ENCODE measurements at places on chromosomes 6 and 20.

DNA sequence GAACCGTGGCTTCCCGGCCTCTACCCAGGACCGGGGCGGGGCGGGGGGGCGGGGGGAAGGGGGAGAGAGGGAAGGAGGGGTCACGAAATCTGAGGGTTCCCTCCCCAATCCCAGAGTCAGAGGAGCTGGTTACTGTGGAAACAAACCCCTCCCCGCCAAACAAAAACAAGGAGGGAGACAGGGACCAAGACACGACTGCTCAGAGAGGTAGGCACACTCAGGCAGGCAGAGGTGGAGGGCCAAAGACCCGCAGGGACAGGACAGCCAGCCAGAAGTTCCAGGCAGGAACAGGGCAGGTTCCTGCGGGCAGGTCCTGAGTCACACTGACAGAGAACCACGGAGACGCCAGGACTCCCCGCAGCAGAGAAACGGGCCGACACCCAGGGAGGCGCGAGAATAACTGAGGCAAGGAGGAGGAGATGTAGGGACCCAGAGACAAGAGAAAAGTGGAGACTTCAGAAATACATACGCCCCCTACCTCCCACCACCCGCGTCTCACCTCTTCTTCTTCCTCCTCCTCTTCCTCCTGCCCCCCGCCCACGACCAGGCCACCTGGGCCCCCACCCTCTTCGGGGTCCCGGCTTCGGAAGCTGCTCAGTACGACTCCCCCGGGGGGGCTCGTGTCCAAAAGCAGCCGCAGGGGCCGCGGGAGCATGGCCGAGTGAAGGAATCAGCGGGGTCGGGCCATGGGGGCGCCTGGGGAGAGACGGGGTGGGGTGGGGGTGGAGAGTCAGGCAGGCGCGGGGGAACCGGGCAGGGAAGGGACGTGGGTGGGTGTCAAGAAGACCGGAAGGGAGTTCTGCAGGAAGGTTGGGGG, 578 bp downstream of the RGL2 start:
- peak; percentile 87 for DNase-seq

GRCh38 chr6:53059648-53060589, 5.3 kb upstream of the FBXO9 start:
- peak; percentile 24 for DNase-seq

DNA sequence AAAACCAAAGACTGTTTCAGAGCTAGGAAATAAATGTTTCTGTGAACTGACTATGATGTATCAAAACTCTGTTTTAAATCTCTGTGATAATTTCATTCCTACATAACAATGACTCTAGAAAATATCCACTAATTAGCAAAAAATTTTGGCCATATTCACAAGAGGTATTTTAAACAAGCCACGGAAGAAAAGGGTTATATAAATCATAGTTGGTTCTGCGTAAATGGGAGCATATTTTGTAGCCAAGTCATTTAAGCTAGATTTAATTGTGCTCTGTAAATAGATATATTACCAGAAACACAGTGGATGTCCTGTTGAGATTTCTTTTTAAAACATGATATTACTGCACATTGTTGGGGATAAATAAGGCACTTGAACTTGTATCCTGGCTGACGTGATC, 416.5 kb upstream of the PLCB4 start:
- DNase-seq: no peak

DNA sequence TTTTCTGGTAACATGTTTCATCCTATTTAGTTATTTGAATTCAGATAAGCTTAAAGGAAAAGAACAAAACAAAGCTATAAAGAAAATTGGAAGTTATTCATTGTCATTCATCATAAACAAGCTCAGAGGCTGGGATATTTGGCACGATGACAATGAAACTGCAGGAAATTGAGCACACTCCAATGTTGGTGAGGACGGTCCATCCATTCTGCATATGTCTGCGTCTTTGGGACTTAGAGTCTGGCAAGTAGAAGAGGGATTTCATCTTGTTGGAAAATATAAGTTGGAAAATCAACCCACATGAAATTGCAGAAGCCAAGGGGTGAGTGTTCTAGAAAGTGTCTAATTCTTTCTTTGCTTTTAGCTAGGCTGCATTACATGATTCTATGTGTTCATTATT, 78.4 kb downstream of the HDGFL1 start:
- no peak for DNase-seq

DNA sequence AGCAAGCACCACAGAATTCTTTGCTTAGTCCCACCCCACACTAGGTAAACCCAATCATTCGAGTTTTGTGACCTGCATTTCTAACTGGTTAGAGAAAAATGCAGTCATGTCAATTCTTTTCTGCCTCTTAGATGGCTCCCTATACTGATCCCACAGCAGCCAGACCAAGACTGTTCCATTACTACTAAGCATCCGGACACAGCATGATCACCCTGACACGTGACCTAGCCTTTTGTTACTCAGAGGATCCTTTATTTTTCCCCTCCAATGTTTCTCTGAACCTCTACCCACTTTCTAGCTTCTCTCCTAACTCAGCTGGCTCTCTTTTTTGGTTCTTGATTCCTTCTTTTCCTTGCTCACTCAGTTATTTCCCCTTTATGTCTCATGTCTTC, 87.9 kb downstream of the PDE10A start:
- DNase-seq: no peak

DNA sequence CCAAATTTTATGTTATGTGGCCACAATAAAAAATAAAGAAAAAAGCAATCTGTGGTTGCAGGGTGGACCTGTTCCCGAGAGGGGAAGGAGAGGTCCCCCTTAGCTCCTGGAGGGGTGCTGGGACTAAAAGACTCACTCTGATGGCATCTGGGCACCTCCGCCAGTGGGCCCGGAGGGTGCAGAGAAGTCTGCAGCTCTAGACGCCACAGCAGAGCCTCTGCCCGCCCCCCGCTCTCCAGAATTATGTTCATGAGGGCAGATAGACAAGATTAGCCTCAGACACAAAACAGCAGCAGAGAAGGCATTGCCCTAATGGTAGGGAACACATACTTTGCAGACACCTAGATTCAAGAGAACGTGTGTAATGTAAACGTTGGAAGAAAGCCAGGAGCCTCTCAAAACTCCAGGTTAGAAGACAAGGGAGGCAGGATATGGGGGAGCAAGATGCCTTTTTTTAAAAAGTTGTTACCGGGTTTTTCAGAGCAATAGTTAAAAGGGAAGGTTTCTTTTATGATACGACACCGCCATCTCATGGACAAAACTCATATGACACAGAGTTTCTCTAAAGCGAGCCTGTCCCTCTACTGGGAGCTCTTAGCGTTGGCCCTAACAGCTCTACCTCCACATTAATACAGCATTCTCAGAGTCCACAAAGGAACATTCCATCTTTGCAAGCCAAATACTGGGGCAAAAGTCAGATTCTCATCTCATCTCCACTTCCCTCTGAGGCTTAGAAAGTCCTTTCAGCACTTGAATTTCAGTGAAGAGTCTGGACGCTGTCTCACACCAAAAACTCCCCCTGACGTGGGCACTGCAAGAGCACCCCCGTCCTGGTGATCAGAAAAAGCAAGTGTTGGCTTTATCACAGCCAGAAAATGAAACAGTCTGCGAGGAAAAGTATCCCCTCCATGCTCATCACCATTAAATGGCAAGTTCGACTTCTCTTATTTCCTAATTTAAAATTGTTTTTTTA, 47.2 kb downstream of the FOXF2 start:
- DNase-seq: peak; percentile 80

- DNase-seq: no peak
These were observed 16.3 kb downstream of the RIN2 start for GRCh38 chr20:19774135-19774933.

DNA sequence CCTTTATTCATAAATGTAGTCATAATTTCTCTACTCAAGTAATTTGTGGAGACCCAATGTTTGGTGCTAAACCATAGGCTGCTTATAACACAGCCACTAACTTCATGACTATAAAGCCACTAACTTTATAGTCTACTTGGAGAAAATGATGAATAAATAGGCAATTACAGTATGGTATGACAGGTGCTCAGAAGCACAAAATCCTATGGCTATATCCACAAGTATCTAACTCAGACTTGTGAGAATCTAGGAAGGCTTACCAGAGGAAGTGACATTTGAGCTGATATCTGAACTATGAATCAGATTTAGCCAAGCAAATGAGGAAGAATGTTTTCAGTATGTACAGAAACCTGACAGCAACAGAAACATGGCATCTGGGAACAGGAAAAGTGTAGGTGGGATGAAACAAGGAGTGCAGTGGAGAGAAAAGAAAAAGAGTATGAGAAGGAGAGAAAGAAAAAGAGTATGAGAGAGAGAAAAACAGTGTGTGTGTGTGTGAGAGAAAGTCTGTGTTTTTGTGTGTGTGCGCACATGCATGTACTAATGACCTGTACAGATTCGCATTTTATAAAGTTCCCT, 59.9 kb downstream of the REV3L start:
- peak; percentile 66 for DNase-seq

GRCh38 chr6:125013938-125014660, 51.9 kb downstream of the RNF217 start:
- DNase-seq: peak; percentile 61

- no peak for DNase-seq
These were observed 1.9 kb downstream of the HEBP2 start for GRCh38 chr6:138405816-138406413.

- DNase-seq: peak; percentile 99
These were observed 8.9 kb downstream of the SNHG17 start for GRCh38 chr20:38426006-38426897.

DNA sequence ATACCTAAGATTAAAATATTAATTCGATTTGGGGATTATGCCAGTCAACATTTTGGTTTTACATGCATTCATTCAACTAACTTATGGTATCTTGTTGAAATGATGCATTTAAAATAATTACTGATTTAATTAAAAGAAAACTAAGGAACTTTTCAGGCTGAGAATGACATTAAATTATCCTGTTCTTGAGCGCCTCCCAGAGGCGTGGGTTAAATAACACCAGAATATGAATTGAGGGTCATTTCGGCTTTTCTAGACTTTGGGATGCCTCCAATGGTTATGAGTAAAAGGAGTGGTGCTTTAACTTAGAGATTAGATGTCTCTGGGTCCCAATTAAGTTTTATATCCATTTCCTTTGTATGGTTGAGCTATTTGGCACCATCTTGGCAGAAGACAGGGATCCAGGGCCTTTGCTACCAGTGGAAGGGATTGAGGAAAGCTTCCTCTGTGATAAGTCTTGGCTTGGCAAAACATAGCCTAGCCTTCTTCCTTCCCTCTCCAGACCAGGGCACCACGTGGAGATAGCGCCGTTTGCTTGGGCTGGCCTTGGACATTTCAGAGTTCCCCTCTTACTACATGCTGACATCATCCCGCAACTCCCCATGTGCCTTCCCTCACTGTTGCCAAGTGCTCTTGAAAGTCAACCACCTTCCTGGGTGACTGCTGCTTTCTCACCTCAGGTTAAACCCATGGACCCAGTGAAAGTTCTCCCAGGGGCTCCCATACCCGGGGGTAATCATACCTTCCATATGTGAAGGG, 28.7 kb downstream of the GNAS start:
- peak; percentile 49 for DNase-seq

GRCh38 chr20:38760978-38761377, 12.7 kb downstream of the ACTR5 start:
- DNase-seq: no peak

DNA sequence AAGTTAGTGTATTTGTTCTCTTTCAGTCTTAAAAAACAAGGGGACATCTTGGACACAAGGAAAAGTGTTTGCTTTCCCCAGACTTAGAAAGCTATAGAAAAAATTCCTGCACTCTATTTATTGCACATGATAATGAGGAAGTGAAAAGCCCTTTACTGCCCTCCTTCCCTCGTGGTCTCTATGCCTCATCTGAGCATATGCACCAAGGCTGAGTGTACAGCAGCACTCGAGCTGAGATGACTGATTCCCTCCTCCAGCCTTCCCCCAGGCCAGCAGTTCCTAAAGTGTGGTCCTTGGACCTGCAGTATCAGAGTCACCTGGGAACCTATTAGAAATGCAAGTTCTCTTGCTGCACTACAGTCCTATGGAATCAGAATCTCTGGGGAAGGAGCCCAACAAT, 14.3 kb upstream of the LAMP5 start:
- DNase-seq: no peak

DNA sequence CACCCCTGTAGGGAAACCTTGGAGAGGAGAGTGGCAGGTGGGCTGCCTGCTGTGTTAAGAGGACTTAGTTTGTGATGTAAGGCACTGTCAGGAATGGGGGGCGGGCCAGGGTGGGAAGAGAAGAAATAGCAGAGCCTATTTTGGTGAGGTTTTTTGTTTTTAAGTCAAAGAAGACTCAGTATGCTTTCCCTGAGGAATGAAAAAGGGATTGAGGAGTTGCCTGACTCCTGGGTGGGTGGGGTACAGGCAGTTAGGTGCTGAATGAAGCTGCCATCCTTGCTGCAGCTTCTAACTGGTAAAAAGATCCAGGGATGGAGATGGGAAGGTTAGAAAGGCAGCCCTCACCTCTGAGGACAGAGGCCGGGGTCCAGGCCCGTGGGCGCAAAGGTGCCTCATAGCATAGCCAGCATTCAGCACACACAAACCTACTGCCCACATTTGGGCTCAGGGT, 37.9 kb downstream of the PLCG1 start:
- DNase-seq: no peak

GRCh38 chr6:80133020-80133419, 26.5 kb downstream of the BCKDHB start:
- DNase-seq: peak; percentile 75

GRCh38 chr6:54266400-54266923, 41.8 kb upstream of the TINAG start:
- DNase-seq: no peak

DNA sequence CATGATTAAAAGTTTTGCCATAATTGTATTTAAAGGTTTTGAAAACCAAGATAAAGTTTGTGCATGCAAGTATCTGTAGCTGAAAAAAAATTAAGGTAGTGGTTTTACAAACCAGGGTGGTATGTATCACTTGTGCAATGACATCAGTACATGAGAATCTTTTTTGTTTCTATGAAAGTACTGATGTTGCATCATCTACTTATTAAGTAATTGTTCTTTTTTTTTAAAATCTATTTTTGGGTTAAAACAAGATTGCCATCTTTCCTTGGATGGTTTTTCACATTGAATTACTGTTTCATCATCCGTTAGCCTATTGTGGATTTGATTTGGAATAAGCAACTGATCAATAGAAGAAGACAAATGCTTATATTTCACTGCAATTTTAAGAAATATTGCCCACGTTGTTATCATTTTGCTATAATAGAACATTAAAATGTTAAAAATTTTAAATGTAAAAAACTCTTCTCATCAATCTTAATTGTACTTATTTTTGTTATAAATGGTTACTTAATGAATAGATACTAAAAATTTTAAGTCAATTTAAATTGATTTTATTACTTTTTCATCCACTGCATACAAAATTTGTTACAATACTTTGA, 39.8 kb upstream of the TAGAP start:
- peak; percentile 41 for DNase-seq

DNA sequence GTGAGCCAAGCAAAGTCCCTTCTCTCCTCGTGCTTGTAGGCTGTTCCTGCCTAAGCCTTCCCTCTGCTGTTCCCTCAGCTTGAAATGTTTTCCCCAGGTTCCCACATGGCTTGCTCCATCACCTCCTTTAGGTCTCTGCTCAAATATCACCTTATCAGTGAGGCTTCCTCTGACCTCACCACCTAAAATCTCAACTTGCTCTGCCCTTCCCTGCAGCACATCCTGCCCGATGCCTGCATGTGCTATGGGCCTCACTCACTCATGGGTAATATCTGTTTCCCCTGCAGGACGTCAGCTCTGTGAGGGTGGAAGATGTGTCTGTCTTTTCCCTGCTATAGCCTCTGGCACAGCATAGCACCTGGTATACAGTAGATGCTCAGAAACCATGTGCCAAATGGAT, 29.9 kb upstream of the FKBP1A start:
- DNase-seq: peak; percentile 39

GRCh38 chr6:39227476-39227875, 1.8 kb downstream of the KCNK5 start:
- DNase-seq: no peak

Data from ELR (cell line).